Left colon (tissue), 2 donors: ENCODE measurements at places on chromosomes 13 and 19. TPM values are rescaled to one million over a fixed set of nuclear protein-coding genes. Genes with fewer than 3 reads are reported as not detected.

Gene GPALPP1
- 15.7 TPM for total RNA-seq

Gene CLEC17A
- total RNA-seq = 0.15 TPM

Gene HSD17B14
- total RNA-seq = 4.6 TPM

Gene EDNRB
- 6.6 TPM for total RNA-seq

Gene ZNF607
- 6.1 TPM for total RNA-seq

Gene GARIN5A
- total RNA-seq = 1.5 TPM

Gene IGSF23
- total RNA-seq = not detected

Gene MBD3L2
- total RNA-seq = not detected

Gene ZSWIM9
- 7.1 TPM for total RNA-seq

Gene KASH5
- total RNA-seq = not detected

Gene FSD1
- total RNA-seq = 0.95 TPM

Gene ZNF525
- total RNA-seq = 9.3 TPM
